ENCODE measurements at places on chromosomes 3 and 15. TPM values are rescaled to one million over a fixed set of nuclear protein-coding genes. Genes with fewer than 3 reads are reported as not detected.
A peak's percentile ranks its signal among the peaks of the same experiment; 100 is the strongest.

GRCh38 chr15:55703873-55704301, 39.1 kb downstream of the PRTG start:
- no peak for DNase-seq

- no peak for DNase-seq
Observed at GRCh38 chr3:174023421-174023820, 625.9 kb downstream of the NLGN1 start.

DNA sequence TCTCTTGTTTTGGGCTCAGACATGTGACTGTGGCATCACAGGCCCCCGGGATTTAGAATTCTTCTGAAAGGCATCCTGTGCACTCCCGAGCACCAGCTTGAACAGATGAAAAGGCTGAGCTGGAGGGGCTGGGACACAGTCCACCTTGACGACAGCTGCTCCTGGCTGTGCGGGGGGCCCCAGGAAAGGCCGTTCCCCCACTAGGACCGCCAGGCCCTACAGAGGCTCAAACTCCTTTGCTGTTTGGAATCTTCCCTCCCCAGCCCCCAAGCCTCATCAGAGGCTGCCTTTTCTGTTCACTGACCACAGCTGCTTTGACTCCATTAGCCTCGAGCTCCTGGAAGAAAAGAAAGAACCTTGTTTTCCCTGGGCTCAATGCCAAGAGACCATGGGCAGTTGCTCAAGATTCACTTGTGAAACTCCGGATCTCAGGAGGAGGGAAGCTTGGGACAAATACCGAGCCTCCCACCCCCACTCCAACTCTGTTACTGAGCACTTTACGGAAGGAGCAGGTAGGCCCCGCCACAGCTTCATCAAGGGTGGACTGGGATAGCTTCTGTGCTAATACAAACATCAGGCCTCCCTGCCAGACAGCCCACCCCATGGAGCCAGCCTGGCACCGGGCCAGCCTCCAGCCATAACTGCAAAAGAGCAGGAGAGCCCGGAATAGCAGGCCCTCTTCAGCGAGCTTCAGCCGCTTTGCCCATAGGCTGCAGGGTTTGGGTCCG, 15.7 kb downstream of the CIDEC start:
- DNase-seq, result no peak

GRCh38 chr15:85540085-85540797, 159.8 kb downstream of the AKAP13 start:
- no peak for DNase-seq

- DNase-seq, result no peak
Observed at GRCh38 chr3:85589145-85589544, 630.4 kb downstream of the CADM2 start.

GRCh38 chr3:132721479-132722164, 587 bp downstream of the NPHP3 start:
- DNase-seq, result peak; percentile 40

DNA sequence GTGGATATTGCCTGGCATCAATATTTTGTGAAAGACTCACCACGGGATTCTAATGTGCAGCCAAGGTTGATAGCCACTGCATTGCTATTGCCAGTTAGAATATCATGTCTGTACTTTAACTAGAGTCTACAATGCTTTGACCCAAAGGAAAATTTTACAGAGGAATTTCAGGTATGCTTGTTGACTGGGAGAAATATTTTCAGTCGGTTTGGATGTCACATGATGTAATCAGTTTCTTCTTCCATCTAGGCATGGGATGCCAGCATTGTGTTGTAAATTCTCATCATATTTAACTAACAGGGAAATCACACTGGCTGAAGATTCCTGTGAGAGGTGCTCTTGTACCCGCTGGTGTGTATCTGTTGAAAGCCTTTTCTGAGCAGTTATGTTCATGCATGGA, 508.9 kb upstream of the ADAMTS9 start:
- DNase-seq, result no peak

GRCh38 chr15:100026041-100026440, 292.8 kb upstream of the LYSMD4 start:
- DNase-seq, result no peak

DNA sequence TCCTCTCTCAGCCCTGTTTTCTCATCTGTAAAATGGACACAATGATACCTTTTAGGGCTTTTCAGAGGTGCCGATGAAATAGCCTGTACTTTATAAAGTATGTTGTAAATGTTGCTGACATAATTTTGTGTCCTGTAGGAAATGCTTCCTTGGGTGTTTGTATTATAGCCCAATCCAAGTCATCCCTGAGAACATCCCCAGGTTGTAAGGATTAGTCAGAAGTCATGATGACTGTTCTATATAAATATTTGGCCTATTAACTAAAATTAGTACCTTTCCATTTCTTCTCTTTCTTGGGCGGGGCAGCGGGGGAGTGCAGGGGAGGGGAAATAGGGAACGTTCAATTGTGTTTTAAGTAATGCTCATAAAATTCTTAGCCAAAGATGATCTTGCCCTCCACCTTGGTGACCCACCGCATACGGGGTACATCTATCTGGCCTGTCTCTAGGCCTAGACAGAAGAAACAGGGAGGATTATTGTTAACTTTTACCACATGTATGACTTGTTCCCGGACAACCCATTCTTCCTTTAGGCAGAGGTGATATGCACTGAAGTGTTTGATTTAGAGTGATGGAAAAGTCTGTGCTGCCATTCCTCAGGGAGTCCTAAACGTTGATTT, 120.7 kb downstream of the VGLL4 start:
- no peak for DNase-seq

DNA sequence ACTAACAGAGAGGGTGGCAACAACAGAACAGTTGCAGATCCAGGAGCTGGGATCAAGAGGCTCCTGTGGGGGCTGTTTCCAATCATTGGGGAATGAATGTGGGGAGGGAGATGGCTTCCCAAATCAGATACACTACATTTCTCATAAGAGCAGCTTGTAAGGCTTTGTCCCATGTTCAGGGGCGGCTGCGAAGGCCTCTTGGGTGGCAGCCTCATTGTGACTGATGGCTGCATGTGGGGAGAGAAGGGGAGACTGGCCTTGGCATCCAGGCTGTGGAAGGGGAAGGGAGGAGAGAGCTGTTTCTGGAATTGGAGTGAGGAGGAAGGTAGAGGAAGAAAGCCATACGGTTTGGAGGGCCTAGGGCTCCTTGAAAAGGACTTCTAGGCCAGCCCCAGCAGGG, 326.6 kb upstream of the RGMA start:
- DNase-seq, result no peak

- DNase-seq, result no peak
Observed at GRCh38 chr3:117793622-117794265, 1084.2 kb downstream of the TUSC7 start.

The PTX3 gene
- 1,084 TPM for total RNA-seq

The DNAJB11 gene
- 56.9 TPM for total RNA-seq

DNA sequence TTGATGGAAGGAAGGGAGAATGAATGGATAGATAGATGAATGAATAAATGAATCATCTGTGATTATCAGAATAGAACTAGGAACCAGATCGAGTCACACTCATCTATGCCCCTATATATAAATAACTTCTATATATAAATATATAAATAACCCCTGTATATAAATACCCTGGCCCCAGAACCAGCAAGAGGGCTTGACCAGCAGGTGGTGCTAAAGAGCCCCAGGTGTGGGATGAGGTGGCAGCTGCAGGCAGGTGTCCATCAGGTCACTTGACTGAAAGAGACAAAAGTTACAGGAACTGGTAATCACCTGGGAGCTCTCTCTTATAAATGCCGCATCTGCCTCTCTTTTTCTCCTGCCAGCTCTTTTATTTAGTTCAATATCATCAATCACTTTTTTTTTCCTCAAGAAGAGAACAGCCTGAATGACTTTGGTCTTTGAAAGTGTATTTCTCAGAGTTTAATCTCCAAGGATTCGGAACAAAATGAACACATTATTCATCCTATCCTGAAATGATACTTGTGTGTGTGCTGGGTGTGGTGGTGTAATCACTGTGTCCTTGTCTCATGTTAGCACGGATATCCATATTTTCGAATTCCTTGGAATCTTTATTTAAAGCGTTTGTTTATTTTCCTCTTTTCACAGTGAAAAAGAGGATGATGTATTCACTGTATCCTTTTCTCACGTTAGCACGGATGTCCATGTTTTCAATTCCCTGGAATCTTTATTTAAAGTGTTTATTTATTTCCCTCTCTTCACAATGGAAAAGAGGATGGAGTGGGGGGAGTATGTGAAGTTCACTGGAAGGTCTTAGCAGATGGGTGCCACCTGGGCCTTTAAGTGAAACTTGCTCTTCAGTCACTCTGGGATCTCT, 35.4 kb upstream of the ATG7 start:
- DNase-seq, result peak; percentile 19

GRCh38 chr3:153026026-153026425, 136.0 kb upstream of the RAP2B start:
- DNase-seq, result no peak

- no peak for DNase-seq
Observed at GRCh38 chr15:88178631-88179030, 77.9 kb downstream of the NTRK3 start.

The CACNA2D2 gene
- total RNA-seq, result not detected

DNA sequence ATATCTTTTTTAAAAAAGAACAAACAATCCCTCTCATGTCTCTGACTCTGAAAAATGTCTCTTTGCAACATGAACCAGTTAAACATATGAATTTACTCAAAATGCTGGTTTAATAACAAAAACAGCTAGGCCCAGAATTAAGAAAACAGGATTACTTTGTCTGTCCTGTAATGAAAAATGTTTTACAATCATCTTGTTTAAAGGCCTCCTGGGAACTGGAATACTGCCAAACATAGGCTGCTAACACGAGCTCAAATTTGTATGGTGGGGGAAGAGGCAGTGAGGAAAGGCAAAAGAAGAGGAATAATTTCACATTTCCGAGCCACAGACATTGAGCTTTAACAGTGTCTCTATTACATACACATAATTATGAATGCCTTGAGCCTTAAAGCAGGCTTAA, 61.7 kb upstream of the PPIB start:
- no peak for DNase-seq

DNA sequence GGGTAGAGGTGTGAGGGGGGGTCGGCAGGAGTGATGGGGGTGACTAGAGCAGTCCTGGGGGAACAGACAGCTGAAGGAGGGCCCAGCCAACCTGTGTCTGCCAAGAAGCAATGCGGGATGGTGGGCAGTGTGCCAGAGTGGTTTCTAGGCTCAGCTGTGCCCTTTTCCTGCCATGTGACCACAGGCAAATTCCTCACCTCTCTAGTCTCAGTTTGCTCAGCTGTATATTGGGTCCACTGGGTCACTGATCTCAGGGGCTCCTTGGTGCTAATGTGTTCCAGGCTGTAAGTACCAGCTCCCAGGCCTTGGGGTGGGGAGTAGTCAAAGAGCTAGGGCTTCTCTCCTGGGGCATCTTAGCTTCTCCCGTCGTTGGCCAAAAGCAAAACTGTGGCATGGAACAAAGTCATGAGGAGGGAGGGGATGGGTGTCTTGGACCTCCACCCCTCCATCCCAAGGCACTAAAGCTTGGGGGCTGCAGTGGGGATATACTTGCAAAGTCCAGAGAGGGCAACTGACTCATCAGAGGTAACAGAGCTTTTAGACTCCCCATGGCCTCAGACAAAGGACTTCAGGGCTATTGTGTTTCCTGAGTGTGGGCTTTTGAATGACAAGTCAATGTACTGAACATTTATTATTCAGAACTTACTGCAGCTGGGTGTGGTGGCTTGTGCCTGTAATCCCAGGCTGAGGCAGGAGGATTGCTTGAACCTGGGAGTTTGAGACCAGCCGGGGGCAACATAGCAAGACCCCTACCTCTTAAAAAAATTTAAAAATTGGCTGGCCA, 20.9 kb downstream of the SMAD6 start:
- DNase-seq, result no peak

GRCh38 chr3:20073683-20074082, 33.4 kb downstream of the KAT2B start:
- no peak for DNase-seq

The CTXND1 gene
- not detected for total RNA-seq

The RAB6B gene
- 0.99 TPM for total RNA-seq

The GOLGA6A gene
- not detected for total RNA-seq

- no peak for DNase-seq
Observed at GRCh38 chr3:24565656-24566055, 71.0 kb upstream of the THRB start.

GRCh38 chr3:55716611-55717225, 229.6 kb upstream of the WNT5A start:
- no peak for DNase-seq

GRCh38 chr3:69129531-69129930, 7.1 kb upstream of the LMOD3 start:
- DNase-seq, result no peak

- DNase-seq, result no peak
Observed at GRCh38 chr3:17235310-17235709, 350.6 kb downstream of the PLCL2 start.

DNA sequence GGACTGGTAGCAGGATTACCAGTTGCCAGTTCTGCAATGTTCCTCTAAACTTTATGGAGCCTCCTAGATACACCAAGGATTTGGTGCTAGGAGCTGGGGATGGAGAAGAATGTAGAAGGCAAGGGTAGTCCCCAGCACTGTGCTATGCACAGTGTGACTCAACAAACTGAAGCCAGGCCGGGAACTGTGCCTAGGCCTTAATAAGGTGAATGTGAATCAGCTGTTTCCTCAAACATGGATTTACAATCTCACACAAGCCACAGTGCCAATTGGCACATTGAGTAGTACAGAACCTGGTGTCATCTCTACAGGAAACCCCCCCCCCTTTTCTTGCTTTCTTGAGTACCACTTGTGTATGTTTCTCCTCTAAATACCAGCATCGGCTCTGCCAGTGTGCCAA, 32.5 kb downstream of the MRPS25 start:
- no peak for DNase-seq

The GOLGA8J gene
- not detected for total RNA-seq

DNA sequence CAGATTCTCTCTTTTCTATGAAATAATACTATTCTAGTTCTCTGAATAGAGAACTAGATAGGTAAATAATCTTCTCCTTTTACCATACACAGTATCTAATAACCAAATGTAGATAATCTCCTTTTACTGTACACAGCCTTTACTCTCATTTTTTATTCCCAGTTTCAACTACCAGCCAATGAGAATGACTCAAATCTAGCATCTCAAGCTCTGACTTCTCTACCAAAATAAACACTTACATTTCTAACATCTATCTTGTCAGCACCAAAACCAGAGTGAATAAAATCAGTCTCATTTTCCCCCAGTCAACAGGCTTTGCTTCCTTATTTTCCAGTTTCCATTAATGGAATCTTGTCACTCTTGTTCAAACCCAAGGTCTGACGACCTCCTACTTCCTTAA, 36.9 kb downstream of the LRRFIP2 start:
- DNase-seq, result no peak

The TSEN2 gene
- 18.5 TPM for total RNA-seq

DNA sequence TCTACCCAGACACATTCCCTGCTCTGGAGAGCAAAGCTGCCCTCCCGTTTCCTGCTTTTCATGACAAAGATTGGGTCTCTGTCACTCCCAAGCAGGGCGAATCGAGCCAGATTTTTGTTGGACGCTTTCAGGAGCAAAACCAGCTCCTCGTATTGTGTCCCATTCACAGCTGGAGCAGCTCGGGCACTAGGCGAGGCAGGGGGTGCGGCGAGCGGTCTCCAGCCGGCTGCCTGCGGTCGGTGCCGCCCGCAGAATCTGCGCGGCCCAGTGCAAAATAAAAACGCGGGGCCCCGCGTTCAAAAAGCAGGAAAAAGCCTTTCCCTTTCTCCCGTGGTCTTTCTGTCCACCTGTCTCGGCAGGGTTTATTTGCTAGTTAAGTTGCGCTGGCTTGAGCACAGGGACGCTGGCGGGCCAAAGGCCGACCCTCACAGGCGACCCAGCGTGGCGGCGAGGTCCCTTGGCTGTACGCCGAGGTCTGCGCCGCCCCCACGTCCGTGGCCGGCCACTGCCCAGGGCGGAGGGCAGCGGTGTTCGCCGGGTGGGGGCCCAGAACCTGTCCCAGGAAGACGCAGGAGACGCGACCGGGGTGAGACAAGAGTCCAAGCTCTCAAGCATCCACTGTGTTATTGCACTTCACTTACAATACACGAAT, 71.2 kb downstream of the CYP19A1 start:
- no peak for DNase-seq

Measured in pulmonary artery endothelial cell (primary cell).